Activated naive CD8-positive, alpha-beta T cell treated with anti-CD3 and anti-CD28 coated beads, Interleukin-2, amount 50 U/mL, for 24 hours (primary cell): ENCODE measurements at places on chromosomes 16 and 17.

DNA sequence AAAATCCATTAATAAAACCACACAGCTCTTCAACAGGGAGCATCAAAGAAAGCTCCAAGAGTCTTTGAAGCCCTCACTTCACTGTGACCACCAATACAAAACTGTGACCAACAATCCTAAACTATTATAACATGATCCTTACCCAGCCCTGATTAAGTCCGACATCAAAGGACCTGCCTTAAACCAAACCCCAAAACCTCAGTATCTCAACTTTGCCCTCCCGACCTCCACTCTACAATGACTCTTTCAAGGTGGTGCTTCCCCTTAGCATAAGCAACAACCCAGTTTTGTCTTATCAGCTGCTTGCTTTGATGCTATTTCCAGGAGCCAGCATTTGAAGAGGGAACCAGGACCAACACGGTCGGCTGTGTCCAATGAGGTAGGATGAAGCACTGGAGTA is 8.5 kb upstream of the PRSS22 start:
- H3K27me3 ChIP-seq, result peaks cover 4% of the 10 kb centered on the region
- H3K4me1 ChIP-seq, result peaks cover 20% of the 10 kb centered on the region
- DNase-seq, result no peak
- H3K36me3 ChIP-seq, result no peaks in the 10 kb centered on the region

DNA sequence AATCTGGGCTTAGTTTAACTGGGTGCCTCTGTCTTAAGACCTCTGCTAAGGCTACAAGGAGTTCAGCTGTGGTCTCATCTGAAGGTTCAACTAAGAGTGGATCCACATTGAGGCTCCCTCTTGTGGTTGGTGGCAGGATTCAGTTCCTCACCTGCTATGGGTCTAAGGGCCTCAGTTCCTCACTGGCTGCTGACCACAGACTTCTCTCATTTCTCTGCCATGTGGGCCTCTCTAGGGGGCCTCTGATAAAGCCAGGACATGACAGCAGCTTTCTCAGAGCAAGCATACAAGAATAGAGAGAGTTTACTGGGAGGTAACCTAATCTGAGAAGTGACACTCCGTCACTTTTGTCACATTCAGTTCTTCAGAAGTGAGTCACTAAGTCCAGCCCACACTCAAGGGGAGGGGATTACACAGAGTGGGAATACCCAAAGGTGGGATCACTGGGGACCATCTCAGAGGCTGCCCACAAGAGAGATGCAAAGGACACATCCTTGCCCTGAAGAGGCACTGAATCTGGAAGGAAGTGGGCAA is 19.2 kb upstream of the ABAT start:
- peak; percentile 44 for DNase-seq
- H3K4me1 ChIP-seq, result peaks cover 17% of the 10 kb centered on the region
- no peaks in the 10 kb centered on the region for H3K36me3 ChIP-seq
- no peak overlapping the region for H3K4me3 ChIP-seq
- H3K27ac ChIP-seq, result peak overlapping the region; percentile 42

DNA sequence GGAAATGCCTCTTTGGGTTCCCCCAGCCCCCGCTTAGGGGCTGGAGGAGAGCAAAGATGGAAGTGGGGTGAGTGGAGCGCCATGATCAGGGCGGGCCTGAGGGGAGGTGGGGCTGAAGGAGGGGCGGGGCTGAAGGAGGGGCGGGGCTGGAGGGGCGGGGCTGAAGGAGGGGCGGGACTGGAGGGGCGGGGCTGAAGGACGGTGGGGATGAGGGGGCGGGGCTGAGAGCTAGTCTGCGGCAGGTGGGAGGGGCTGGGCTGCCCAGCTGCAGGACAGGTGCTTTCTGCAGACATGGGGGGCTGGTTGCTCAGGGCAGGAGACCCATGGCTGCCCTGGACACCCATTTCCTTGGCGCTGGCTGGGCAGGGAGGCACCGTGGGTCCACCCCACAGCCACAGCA is 39.1 kb upstream of the PABPN1L start:
- H3K27ac ChIP-seq, result no peak overlapping the region
- DNase-seq, result peak; percentile 19
- H3K4me1 ChIP-seq, result no peaks in the 10 kb centered on the region

GRCh38 chr16:84976644-84977400 is 34.5 kb downstream of the ZDHHC7 start:
- H3K36me3 ChIP-seq, result peaks cover 21% of the 10 kb centered on the region
- no peak overlapping the region for H3K4me3 ChIP-seq
- H3K27me3 ChIP-seq, result no peaks in the 10 kb centered on the region
- DNase-seq, result no peak
- no peak overlapping the region for H3K27ac ChIP-seq

DNA sequence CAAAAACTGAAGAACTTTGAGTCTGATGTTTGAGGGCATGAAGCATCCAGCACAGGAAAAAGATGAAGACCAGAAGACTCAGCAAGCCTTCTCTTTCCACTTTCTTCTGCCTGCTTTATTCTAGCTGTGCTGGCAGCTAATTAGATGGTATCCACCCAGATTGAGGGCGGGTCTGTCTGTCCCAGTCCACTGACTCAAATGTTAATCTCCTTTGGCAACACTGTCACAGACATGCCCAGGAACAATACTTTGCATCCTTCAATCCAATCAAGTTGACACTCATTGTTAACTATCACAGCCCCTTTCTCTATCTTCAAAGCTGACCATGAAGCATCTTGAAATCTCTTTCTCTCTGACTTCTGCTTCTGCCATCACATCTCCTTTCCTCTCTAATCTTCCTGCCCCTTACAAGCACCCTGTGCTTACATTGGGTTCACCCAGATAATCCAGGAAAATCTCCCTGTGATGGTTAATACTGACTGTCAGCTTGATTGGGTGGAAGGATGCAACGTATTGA is 115.9 kb upstream of the CDH13 start:
- H3K36me3 ChIP-seq, result no peaks in the 10 kb centered on the region
- H3K27ac ChIP-seq, result no peak overlapping the region
- H3K4me1 ChIP-seq, result no peaks in the 10 kb centered on the region
- H3K27me3 ChIP-seq, result no peaks in the 10 kb centered on the region
- DNase-seq, result no peak

DNA sequence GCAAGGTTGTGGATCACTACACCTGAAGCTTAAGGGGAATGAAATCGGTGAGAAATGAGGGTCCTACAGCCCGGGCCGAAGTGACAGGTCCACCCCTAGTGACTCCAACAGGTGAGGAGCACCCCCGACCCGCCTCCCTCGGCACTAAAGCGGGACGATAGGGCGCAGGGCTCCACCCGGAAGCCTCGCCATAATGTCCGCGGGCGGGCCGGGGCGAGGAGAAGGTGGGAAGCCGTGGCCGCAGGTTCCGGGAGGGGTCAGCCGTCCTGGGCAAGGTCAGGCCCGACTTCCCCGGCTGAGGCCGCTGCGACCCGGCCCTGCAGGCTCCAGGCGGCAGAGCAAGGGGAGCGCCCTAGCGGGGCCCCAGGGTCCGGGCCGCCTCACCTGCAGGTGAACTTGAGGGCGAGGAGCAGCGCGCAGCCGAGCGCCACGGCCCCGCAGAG is 543 bp downstream of the TXNDC11 start:
- peak; percentile 56 for DNase-seq
- peak overlapping the region; percentile 90 for H3K27ac ChIP-seq
- H3K4me1 ChIP-seq, result peaks cover 54% of the 10 kb centered on the region
- no peaks in the 10 kb centered on the region for H3K27me3 ChIP-seq

DNA sequence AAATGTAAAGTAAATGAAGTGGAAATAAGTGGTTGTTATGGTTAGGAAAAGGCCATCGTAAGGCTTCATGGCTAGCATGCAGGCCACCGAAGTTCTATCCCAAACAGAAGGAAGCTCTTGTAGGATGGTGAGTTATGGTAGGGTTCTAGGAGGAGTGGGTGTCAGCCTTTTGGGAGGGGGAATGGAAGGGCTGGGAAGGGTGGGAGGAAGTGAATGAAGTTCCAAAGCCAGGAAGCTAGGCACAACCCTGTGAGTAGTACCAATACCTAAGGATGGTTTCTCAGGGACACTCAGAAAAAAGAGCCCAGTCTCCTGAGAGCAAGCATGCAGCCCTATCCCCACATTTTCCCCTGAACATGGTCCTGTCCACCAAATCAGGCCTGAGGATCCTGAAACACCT is 36.3 kb upstream of the CDRT4 start:
- DNase-seq, result no peak
- no peaks in the 10 kb centered on the region for H3K27me3 ChIP-seq
- H3K36me3 ChIP-seq, result peaks cover 16% of the 10 kb centered on the region
- H3K27ac ChIP-seq, result no peak overlapping the region

GRCh38 chr16:69402439-69402838 is 16.6 kb upstream of the TERF2 start:
- H3K4me1 ChIP-seq, result peaks cover 26% of the 10 kb centered on the region
- no peak for DNase-seq
- H3K36me3 ChIP-seq, result no peaks in the 10 kb centered on the region
- no peak overlapping the region for H3K4me3 ChIP-seq
- H3K27ac ChIP-seq, result no peak overlapping the region
- H3K27me3 ChIP-seq, result peaks cover 2% of the 10 kb centered on the region

DNA sequence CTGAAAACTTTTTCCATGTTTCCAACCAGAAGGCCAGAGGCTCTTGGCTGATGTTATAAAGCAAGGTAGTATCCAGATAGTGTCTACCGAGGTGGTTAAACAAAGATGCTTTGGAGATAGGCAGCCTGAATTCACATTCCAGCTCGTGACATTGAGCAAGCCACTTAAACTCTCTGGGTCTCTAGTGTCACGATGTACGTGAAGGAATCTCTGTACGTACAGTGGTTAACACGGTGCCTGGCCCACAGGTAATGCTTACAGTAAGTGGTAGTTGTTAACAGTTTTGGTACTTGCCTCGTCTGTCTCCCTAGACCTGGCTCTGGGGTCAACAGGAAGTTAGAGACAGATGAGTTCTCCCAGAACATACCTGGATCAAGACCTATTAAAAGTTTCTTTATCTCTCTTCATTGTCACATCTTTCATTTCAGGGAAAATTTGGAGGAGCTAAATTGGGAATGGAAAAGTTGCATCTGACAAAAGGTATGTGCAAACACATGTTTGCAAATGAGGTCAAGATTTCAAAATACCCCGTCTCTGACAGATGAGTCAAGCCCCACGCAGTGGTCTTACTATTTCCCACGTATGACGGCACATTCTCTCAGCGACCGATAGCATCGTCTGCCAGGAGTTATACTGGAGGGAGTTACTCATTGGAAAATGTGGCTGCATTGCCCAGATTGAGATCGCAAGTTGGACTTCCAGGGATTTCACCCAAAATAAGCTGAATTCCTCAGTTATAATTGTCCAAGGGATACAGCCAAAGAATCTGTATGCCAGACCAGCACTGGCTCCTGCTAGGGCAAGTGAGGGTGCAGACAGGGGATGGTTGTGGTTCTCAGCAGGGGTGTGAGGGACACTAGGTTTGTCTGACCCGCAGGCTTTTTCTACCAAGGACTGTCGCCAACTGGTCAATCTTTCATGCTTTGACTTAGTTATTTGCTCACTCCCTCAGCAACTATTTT is 18.9 kb upstream of the MYH10 start:
- no peak for DNase-seq
- H3K36me3 ChIP-seq, result no peaks in the 10 kb centered on the region
- peaks cover 28% of the 10 kb centered on the region for H3K27me3 ChIP-seq
- no peak overlapping the region for H3K4me3 ChIP-seq

DNA sequence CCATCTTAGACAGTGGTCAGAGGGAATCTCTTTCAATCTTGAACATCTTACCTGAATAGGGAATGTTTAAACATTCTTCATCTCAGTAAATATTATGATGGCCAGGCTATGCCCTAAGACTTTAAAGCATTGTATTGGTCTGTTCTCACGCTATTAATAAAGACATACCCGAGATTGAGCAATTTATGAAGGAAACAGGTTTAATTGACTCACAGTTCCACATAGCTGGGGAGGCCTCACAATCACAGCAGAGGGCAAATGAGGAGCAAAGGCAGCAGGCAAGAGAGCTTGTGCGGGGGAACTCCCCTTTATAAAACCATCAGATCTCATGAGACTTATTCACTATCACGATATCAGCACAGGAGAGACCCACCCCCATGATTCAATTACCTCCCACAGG is 55.3 kb upstream of the SOX9 start:
- H3K4me3 ChIP-seq, result no peak overlapping the region
- H3K4me1 ChIP-seq, result no peaks in the 10 kb centered on the region
- H3K27me3 ChIP-seq, result no peaks in the 10 kb centered on the region
- H3K36me3 ChIP-seq, result no peaks in the 10 kb centered on the region

- H3K36me3 ChIP-seq, result no peaks in the 10 kb centered on the region
- no peak for DNase-seq
- H3K4me3 ChIP-seq, result no peak overlapping the region
Measured at GRCh38 chr16:4603624-4604170, 11.0 kb downstream of the UBALD1 start.

DNA sequence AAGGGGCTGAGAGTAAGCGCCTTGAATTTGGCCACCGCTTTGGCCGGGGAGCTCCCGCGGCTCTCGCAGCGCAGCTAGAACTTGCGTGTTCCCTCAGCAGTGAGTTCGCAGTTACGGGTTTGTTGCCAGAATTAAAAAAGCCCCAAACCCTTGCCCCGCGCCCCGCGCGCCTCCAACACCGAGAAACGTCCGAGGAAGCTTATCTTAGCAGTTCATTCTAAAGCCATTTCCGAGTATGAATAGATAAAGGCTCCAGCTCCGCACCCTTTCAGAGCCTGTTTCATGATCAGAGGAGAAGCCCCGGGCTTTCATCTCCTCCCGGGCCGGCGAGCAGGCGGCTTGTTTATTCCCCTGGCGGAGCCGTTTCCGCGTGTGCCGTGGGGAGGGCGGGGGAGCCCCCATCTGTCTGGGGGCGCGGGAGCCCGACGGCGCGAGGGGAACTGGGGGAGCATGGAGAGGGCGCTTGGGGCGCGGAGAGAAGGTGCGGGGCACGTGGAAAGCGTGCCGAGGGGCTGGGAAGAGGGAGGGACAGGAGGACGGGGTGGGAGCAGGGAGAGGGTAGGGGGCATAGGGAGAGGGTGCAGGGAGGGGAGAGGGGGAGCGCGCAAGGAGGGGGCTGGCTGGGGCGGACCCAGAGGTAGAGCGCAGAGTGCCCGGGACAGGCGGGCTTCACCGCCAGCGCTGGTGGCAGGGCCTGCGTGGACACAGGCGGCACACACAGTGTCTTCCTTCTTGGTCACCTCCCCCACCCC is 9.9 kb downstream of the TBX4 start:
- peak overlapping the region; percentile 5 for H3K4me3 ChIP-seq
- peaks cover 65% of the 10 kb centered on the region for H3K27me3 ChIP-seq

DNA sequence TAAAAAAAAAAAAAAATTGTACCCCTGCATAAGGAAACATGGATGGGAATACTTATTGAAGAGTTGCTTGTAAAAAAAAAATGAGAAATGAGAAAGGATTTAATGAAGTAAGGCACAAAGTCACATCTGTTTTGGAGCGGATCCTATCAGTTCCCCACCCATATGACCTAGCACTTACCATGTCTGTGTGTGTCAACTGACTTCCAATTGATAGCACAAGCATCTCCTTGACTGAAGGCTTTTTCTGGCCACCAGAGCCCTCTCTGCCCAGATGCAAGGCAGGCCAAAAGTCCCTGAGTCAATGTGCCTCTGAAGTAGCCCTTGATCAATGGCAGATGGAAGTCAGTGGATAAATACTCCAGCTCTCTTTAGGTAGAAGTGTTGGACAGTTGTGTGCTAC is 13.4 kb upstream of the NLK start:
- no peak for DNase-seq
- no peak overlapping the region for H3K27ac ChIP-seq
- H3K4me3 ChIP-seq, result no peak overlapping the region
